Effector memory CD8-positive, alpha-beta T cell (primary cell): ENCODE measurements at places on chromosomes 2 and 18.

DNA sequence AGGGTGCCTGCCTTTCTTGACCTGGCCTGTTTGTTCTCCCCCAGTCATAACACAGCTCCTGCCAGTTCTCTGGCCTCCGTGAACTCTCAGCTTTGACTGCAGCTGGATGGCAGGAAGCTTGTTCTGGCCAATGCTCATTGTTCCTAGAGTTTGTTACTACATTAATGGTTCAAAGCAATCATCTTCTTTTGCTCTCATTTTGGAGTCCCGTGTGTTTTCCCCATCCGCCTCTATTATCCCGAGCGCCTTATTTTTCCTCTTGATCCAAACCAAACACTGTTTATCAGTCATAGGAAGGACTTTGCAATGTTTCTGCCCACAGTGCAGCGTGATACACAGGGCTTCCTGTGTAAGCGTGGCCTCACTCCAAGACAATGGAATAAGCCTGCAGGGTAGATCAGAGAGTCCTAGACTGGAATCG, 184.3 kb upstream of the APCDD1 start:
- no peak for DNase-seq

- no peak for DNase-seq
Observed at GRCh38 chr2:73232403-73233153, 461 bp downstream of the PRADC1 start.

DNA sequence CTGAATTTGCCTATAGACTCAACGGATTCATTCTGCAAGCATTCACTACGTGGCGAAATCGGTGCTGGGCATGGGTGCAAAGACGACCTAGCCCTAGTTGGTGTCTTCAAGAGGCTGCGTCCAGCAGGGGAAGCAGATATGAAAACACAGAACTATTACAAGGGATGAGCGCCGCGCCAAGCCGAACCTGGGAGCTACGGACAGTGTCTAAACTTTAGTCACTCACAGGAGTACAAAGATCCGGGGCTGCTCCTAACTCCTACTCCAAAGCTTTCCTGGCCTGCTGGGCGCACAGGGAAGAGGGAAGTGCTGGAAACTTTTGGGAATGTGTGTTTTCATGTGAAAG, 732 bp upstream of the ANXA4 start:
- no peak for DNase-seq

- DNase-seq: no peak
Observed at GRCh38 chr2:44537264-44537663, 175.5 kb downstream of the CAMKMT start.

DNA sequence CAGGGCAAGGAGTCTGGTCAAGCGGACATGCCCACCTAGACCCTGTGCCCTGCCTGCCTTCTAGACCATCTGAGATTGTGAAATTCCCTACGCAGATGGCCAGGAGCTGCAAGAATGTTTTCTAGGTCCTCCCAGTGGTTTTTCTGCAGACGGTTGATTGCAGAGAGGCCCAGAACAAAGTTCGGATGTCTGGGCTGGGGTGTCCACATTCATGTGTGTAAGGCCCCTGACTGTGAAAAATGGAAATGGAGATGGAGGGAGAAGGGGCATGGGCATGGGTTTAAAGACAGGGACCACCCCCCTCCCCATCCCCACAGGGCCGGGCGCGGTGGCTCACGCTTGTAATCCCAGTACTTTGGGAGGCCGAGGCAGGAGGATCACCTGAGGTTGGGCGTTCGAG, 11.8 kb downstream of the ARHGAP25 start:
- no peak for DNase-seq

DNA sequence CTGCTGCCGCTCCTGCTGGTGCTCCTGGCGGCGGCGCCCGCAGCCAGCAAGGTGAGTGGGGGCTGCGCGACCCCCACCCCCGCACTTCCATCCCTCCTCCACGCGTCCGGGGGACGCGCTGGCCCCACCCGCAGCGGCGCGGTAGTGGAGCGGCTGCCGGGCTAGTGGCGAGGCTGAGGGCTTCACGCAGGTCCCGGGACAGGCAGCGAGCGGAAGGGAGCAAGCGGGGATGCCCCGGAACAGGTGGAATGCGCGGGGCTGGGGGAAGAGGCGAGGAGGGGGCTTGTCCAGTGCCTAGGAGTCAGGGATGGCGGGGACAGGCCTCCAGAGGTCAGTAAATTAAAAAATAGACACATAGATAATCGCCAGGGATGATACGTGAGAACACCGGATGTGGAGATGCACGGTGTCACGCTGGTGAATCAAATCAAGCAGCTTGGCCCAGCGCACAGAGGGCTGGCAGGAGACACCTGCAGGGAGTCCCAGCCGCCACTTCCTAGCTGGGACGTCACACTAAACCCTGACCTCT, 403 bp downstream of the COL4A3 start:
- no peak for DNase-seq

DNA sequence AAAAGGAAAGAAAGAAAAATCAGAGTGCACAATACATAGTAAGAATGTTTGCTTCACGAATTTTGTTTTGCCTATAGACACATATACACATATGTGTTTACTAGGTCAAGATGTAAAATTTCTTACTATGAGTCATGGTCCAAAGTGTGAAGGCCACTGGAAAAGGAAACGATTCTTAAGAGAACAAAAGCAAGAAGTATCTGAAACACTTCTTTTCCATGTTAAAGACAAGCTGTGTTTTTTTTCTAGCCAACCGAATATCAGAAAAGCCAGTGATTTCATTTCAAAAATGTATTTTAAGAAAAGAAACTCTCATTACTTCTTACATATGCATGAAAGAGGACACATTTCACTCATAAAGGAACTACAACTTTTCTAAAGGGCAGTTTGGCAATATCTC, 24.9 kb downstream of the PECR start:
- no peak for DNase-seq

- DNase-seq: no peak
Observed at GRCh38 chr2:222294996-222295367, 3.8 kb downstream of the PAX3 start.

GRCh38 chr18:76306685-76307292, 188.3 kb downstream of the ZNF516 start:
- DNase-seq: no peak

DNA sequence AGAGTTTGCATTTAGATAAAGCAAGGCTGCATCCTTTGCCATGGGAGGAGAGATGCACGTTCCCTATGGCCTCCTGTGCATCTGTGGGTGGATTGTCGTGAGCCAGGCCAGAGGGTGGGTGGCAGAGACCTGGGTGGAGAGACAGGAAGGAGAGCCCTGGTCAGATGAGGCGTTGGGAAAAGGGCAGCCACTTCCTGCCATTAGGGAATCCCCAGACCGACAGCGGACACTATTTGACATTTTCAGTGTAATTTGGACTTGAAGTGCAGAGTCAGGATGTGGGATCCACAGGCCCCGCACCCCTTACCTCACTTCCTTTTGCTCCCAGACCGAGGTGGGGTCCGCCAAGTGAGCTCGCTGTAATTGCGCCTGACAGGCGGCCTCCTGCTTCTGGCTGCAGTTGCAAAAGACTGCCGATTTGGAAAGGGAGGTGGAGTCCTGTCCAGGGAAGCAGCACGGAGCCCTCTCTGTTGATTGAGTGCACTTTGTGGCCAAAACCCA, 150.0 kb downstream of the DYSF start:
- DNase-seq: no peak

DNA sequence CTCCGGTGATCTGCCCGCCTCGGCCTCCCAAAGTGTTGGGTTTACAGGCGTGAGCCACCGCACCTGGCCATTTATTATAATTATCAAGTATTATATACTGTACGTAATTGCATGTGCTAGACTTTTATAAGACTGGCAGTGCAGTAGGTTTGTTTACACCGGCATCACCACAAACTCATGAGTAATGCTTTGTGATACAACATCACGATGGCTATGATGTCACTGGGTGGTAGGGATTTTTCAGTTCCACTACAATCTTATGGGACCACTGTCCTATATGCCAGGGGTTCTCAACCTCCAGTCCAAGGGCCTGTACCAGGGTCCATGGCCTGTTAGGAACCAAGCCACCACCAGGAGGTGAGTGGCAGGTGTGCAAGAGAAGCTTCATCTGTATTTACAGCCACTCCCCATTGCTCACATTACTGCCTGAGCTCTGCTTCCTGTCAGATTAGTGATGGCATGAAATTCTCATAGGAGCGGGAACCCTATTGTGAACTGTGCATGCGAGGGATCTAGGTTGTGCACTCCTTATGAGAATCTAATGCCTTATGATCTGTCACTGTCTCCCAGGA, 9.4 kb downstream of the SCYGR4 start:
- DNase-seq: no peak

DNA sequence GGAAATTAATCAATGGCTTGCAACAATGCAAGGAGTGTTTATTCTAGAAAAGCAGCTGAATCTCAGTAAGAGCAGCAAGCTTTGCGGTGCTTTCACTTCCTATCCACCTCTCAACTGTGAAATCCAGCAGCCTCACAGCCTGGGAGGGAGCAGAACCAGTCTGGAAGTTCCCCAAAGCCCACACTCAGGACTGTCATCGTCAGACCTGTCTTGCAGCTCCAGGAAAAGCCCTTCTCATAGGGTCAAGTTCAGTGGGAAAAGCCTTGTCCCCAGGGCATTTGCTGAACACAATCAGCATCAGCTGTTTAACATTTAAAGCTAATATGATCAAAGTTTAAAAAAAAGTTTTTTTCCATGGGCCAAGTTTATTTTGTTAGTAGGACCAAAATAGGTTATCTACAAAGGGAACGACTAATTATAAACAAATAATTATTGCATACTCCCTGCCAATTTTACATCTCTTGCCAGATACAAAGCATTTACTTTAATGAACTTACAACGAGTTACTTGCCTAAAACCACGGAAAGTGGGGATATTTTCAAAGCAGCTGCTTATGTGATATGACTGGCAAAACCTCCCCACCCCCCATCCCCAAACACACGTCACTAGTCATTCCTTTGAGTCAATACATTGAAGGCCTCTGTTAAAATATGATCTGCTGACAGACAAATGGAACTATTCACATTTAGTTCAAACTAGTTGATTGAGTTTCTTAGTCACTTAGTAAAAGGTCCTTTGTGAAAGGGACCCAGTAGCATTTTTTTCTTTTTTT, 36.8 kb downstream of the PARD6G start:
- no peak for DNase-seq

- DNase-seq: peak; percentile 43
Observed at GRCh38 chr2:73156539-73157124, 43.9 kb upstream of the RAB11FIP5 start.

GRCh38 chr2:25991965-25992364, 9.7 kb upstream of the KIF3C start:
- DNase-seq: no peak

DNA sequence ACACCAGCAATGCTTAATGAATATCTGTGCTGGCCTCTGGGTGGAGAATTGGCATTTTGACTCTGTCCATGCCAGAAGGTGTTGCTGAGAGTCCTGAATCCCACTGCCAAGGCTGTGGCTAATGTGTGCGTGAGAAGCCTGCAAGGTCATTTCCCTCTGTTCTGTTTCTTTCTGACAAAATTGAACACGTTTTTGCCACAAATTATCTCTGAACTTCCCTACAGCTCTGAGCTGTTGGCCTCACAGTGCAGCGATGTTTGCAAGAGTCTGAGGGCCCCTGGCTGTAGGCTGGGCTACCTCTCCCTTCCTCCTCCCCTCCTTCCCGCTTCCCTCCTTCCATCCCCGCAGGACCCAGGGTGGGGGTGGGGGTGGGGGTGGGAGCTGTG, 154.1 kb upstream of the HS6ST1 start:
- no peak for DNase-seq

- DNase-seq: no peak
Observed at GRCh38 chr2:205461169-205461568, 221.1 kb upstream of the NRP2 start.
